ENCODE measurements at places on chromosomes 6 and 20.
A peak's percentile ranks its signal among the peaks of the same experiment; 100 is the strongest.

- peaks cover 13% of the 10 kb centered on the region for H3K4me1 ChIP-seq
- no peaks in the 10 kb centered on the region for H3K27me3 ChIP-seq
- H3K27ac ChIP-seq = no peak overlapping the region
- peaks cover 35% of the 10 kb centered on the region for H3K36me3 ChIP-seq
Measured at GRCh38 chr6:36858407-36858981, 16.1 kb downstream of the PPIL1 start.

DNA sequence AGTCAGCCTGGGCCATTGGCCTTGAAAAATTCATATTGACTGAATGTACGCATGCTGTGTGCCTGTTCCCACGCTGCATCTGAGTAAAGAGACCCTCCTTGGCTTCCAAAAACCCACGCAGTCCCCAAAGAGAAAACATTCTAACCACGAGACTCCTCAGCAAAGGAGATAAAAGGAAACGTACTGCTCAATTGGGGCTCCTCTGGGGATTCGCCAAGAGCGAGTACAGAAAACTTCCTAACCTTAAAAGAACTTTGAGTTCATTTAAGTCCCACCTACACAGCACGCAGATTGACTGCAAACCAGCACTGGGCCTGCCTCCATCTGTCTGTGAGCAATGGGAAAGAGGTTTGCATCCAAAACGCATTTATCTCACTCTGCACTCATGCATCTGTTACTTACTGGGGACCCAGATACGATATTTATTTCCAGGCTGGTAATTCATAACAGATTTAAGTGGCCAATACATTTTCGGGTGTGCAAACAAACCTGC lies 505.9 kb upstream of the CHD6 start:
- no peak overlapping the region for H3K4me3 ChIP-seq
- no peak overlapping the region for H3K27ac ChIP-seq
- no peaks in the 10 kb centered on the region for H3K4me1 ChIP-seq
- H3K27me3 ChIP-seq = no peaks in the 10 kb centered on the region
- no peak for DNase-seq
- no peaks in the 10 kb centered on the region for H3K36me3 ChIP-seq

GRCh38 chr6:25042984-25043725 lies 107.4 kb upstream of the RIPOR2 start:
- no peaks in the 10 kb centered on the region for H3K27me3 ChIP-seq
- H3K4me3 ChIP-seq = no peak overlapping the region
- peaks cover 28% of the 10 kb centered on the region for H3K36me3 ChIP-seq
- no peak for DNase-seq
- peaks cover 48% of the 10 kb centered on the region for H3K4me1 ChIP-seq
- H3K27ac ChIP-seq = peak overlapping the region; percentile 95

- H3K27ac ChIP-seq = no peak overlapping the region
- H3K4me3 ChIP-seq = no peak overlapping the region
- H3K36me3 ChIP-seq = no peaks in the 10 kb centered on the region
- H3K4me1 ChIP-seq = no peaks in the 10 kb centered on the region
- no peaks in the 10 kb centered on the region for H3K27me3 ChIP-seq
- DNase-seq = no peak
Measured at GRCh38 chr6:6169141-6169540, 151.3 kb downstream of the F13A1 start.

DNA sequence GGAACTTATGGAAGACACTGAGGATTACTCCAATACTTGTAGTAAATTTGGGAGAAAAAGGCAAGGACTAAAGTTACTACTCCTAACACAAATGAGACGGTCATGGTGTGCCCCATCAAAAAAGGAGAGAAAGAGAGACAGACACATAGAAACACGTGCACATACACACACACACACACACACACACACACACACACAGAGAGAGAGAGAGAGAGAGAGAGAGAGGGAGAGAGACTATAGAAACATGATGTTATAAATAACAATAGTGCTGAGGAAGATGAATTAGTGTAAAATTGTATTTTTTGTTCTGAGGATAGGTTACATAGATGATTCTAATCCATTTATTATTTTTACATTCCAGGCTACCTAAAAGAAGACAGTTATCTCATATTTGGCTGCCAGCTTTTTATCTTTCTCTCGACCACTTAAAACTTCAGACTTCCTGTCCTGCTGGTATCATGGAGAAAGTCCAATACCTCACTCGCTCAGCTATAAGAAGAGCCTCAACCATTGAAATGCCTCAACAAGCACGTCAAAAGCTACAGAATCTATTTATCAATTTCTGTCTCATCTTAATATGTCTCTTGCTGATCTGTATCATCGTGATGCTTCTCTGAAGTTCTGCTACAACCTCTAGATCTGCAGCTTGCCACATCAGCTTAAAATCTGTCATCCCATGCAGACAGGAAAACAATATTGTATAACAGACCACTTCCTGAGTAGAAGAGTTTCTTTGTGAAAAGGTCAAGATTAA lies 10.5 kb downstream of the PLN start:
- H3K36me3 ChIP-seq = peaks cover 16% of the 10 kb centered on the region
- no peaks in the 10 kb centered on the region for H3K27me3 ChIP-seq
- H3K4me3 ChIP-seq = peak overlapping the region; percentile 41
- DNase-seq = peak; percentile 35
- H3K27ac ChIP-seq = peak overlapping the region; percentile 86
